Globus pallidus (tissue), 1 donor: ENCODE measurements at places on chromosomes 3 and 15.

DNA sequence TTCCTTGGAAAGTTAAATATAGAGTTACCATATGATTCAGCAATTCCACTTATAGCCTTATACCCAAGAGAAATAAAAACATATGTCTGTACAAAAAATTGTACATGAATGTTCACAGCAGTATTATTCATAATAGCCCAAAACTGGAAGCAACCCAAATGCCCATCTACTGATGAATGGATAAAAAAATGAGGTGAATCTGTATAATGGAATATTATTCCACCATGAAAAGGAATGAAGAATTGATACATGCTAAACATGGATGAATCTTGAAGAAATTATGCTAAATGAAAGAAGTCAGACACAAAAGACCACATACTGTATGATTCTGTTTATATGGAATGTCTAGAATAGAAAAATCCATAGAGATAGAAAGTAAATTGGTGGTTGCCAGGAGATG, 61.4 kb downstream of the TTC23 start:
- DNase-seq = no peak

- no peak for DNase-seq
Observed at GRCh38 chr3:126961191-126961790, 21.6 kb upstream of the PLXNA1 start.

- peak; percentile 22 for DNase-seq
Observed at GRCh38 chr3:65979162-65979561, 59.6 kb downstream of the MAGI1 start.

GRCh38 chr3:55792009-55792408, 304.9 kb upstream of the WNT5A start:
- DNase-seq = no peak

- no peak for DNase-seq
Observed at GRCh38 chr15:85795337-85796305, 896 bp upstream of the KLHL25 start.

DNA sequence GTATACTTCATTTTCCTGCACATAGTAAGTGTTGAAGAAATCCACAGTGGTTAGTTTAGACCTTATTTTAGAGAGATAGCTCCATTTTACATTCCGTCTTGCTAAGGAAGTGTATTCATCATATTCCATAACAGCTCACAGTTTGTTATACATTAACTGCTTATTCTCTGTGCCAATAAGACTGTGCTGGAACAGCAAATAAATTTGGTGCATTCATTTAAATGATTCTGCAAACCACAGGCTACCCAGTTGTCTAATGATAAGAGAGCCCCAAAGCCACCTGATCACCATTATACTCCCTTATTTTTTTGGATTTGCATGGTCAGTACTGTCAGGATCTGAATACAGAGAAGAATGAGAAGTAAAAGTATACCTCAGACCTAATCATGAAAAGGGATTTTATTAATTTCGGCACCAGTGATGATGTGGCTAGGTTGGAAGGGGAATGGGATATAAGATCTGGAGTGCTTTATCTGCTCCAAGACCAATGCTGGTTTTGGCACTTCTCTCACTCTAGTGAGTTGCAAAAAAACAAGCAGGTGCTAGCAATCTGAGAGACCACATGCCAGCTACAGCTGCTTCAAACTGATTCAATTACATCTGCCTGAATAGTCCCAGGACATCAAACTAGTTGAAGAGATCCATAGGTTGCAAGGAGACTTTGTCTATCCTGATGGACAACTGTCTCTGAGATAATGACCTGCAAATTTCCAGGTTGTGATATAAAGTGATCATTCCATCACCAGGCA, 254.8 kb downstream of the ZBTB20 start:
- no peak for DNase-seq

DNA sequence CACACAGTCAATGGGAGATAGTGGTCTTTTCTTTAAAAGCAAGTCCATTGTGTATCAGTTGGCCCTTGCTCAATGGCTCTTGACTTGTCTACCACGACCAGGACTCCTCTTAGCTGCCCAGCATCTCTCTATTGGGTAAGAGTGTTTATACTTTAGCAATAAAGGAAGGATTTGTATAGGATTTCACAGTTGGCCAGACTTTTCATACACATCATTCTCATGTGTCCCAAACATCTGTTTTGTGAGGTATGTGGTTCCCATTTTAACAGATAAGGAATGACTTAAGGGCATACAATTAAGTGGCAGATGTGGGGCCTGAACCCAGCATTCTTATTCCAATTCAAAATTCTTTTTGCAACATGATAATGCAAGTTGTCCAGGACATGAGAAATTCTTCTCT, 191.5 kb downstream of the CHST2 start:
- no peak for DNase-seq

DNA sequence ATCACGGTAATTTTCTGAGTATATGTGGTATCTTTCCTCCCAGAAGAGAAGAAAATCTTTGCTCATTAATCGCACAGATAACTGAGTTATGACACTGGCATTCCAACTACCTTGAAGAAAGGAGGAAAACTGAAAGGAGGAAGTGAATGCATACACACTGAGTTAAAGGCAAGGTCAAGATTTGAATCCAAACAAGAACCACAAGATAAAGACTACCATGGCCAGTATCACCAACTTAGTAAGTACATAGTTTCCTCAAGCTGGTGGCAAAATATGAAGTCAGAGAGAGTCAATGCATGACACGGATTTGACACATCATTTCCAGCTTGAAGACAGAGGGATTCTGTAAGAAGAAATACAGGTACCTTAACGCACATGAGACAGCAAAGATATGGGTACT, 287.5 kb downstream of the ULK4 start:
- DNase-seq = no peak

DNA sequence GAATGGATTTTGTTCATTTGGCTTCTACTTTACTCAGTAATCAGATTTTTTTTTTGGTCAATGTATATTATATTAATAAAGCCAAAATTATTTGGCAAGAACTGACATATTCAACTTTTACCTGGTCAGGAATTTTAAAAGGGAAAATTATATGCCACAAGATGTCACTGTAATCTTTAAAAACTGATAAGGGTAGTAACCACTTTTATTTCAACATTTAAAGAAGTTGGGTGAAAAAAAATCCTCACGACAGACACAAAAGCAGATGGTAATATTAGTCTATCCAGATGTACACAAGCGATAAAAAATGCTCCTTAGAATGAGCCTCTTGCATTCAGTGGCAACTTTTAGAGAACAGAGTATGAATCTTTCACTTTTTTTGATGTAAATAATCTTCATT, 101.9 kb downstream of the SERPINI1 start:
- DNase-seq = no peak

- DNase-seq = no peak
Observed at GRCh38 chr3:175564363-175564762, 705.2 kb downstream of the NAALADL2 start.

- no peak for DNase-seq
Observed at GRCh38 chr3:40516201-40516600, 8.6 kb upstream of the ZNF621 start.

DNA sequence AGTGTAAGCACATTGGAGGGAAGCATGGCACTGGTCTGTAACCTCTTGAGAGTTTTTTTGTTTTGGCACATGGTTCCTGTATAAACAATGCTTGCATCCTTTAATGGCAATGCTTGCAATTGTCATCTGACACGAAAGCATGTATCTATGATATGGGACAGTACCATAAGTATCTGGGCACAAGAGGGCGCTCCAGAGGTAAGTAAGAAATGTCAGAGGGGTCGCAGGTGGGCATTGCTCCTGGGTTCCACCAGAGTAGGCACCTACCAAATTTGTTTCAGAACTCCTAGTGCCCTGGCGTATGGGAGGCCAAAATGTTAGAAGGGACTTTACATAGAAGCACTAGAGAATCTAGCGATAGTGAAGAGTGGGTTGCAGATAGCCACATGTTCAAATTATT, 58.7 kb upstream of the BCHE start:
- no peak for DNase-seq

DNA sequence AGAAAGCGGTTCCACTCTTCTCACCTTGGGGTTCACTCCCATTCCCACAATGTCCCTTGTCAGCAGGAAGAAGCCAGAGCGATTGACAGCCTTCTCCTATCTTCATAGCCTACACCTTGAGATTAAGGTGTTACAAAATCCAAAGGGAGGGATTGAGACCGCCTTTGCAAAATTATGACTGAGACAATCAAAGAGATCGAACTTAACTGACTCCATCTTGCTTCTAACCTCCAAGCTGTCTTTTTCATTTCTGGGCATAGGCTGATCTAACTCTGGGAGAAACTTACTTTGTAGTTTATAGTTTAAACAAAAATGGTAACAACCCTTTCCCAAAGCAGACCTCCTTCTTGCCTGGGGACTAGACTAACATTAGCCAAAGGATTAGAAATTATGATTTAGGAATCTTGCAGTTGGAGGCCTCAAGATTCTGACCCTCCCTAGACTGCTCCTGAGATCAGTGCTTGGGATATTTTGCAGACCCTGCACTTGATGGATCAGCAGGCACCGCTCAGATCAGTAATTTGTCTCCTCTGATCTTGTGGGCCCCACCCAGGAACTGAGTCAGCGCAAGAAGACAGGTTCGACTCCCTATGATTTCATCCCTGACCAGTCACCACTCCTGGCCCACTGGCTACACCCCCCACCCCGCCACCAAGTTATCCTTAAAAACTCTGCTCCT, 40.0 kb downstream of the PAQR5 start:
- no peak for DNase-seq

DNA sequence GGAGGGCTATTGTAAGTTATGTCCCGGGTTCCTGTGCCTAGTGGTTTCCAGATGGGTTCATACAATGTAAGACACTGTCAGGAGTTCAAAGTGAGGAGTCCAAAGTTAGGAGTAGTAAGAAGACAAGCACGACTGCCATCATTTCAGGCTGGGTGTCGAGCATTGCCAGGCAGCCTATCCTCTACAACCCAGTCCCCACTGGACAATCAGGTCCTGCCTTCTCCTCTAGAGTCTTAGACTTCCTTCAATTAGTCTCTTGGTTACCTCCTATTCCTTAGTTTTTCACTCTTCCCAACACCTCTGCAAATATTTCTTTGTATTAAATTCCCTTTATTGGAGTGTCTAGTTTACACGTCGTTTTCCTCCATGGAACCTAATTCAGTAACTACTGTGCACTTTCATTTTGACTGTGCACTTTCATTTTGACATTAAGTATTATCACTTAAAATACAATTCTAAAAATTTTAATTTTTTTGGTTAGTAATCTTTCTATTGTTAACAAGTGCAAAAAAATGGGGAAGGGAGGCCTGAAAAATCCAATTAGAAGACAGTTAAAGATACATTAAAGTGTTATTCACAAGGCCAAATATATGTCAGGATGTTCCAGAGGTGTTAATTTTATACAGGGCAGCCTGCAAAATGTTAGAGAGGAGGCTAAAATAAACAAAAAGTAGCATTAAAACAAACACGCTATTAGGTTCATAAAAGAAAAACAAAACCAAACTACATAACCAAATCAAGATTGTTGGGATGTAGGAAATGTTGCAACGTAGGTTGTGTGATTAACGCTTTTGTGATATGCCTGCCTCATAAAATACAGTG, 155.3 kb downstream of the TBL1XR1 start:
- DNase-seq = no peak

DNA sequence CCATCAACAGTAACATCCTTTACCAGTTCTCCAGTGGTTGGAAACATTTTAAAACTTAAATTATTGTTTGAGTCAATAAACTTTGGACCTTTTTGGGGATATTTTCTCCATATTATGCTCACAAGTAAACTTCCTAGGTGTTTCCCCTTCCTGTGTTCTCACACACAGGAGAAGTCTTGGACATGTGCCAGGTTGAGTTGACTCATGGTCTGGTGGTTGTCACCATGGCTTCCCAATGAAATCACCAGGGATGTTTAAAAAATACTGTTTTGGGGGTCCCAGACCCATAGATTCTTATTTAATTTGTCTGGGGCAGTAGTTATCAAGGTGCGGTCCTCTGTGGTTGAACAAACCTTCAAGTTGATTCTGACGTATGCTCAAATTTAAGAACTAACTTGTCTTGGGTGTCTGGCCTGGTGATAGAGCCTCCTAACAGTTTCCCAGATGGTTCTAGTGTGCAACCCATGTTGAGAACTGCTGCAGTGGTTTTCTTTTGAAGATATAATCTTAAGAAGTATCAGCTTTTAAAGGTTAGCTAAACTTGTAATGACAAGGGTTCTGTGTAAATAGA, 291.8 kb downstream of the EDEM1 start:
- DNase-seq = no peak
